ENCODE measurements at places on chromosomes 4 and X.

DNA sequence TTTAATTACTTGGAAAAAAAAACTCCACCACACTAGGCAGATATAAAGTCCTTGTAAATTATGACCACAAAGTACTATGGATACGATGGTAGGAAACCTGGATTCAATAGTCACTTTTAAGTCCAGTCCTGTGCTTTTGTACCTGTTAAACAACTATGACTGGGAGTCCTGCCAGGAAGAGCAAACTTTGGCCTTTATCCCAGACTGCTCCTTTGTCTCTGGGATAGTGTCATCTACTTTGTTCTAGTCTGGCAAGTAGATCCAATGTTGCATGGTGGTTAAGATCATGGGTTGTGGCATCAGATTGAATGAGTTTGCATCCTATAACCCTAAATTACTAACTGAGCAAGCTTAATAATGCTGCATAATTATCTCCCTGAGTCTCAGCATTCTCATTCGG, 175.3 kb upstream of the FGF13 start:
- no peak for DNase-seq

DNA sequence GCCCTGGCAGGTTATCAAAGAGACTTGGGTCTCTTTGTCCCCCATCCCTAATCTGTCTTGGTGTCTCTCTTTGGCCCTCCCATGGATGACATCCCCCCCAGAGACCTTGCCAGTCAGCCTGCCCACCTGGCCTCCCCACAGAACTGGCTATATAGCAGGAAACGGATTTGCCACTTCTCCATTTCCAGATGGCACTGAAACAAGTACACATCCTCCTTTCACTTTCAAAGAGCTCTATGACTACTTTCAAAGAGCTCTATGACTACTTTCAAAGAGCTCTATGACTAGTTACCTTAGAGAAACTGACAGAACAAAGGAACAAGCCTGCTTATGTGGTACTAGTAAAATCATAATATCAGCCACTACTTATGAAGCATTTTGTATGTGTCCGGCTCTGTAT, 175.3 kb downstream of the MAML3 start:
- DNase-seq = peak; percentile 2

DNA sequence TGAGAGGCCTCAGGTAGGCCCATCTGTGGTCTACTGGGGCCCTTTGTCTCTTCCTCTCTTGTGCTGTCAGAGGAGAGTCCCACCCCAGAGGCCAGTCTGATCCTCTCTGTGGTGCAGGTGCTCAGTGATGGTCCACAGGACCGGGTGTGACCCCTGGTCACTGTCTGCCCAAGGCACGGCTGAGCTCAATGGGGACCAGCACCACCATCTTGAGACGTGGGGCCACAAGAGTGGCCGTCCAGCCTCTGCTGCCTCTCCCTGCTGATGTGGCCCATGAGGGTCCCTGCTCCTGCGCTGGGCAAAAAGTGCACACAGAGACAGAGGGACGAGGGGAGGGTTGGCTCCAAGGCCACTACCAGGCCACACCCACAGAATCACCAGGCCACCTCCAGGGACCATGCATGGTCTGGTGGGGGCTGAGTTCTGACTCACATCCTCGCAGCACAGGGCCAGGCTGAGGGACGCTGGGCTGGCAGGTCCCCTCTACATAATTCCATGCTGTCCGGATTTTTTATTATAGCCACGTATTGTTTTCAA, 88.3 kb downstream of the FAM53A start:
- DNase-seq = no peak

DNA sequence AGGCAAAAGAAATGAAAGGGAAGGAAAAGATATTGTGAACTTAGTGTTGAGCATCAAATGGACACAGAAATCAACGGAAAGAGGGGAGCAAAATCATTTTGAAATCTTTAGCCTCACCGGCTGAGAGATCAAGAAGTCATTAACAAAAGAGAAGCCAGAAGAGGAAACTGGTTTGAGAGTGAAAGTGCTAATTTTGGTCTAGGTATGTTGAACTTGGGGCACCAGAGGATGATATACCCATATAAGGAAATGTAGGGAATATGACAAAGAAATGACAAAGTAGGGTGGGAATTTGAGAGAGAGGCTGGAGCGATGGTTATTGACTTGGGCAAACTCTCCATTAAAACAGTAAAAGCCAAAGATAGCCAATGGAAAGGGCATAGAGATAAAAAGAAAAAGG, 183.4 kb upstream of the ATOH1 start:
- DNase-seq = no peak

GRCh38 chr4:48799157-48799556, 19.1 kb upstream of the FRYL start:
- DNase-seq = no peak

GRCh38 chrX:11273544-11273943, 19.7 kb upstream of the AMELX start:
- no peak for DNase-seq

DNA sequence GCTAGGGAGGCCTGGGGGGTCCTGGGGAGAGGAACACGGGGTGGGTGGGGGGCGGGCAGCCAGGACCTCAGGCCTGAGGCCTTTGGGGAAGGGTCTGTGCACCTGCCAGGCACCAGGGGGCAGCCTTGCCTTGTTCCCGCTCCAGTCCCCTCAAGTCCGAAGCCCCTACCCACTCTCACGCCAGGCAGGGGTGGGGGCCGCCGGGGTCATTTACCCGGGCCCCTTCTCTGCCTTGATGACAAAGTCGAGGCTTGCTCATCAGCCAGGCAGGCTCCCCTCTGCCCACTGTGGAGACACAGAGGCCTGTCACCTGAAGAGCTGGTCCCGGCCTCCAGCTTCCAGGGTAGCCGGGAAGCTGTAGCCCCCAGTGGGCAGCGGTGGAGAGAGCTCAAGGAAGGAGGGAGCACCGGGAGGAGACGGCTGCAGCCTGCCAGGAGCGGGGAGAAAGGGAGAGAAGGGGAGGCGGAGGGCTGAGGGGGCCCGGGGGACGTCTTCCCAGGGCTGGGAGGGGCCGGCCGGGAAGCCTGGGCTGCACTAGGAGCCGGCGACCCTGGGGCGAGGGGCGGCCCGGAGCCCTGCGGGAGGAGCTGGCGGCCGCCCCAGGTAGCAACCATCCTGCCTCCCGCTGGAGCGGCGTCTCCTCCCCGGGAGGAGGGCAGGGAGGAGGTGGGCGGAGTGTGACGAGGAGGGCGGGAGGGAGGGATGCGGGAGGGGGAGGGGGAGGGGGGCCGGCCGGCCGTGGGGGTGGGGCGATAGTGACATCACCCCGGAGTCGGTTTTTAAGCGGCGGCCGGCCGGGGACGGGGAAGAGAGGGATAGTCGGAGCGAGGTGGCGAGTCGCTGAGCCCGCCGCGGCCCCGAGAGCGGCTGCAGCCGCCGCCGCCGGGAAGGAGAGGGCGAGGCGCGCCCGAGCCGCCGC, at the start of gene SLC6A8:
Gene SLC6A8, plus strand, starts transcription at position 806 of the 919 bp plus-strand sequence. CDS start 649 bp downstream, outside the sequence.
- no peak for DNase-seq

- DNase-seq = no peak
Observed at GRCh38 chrX:12895866-12896265, 10.6 kb upstream of the TLR8 start.

DNA sequence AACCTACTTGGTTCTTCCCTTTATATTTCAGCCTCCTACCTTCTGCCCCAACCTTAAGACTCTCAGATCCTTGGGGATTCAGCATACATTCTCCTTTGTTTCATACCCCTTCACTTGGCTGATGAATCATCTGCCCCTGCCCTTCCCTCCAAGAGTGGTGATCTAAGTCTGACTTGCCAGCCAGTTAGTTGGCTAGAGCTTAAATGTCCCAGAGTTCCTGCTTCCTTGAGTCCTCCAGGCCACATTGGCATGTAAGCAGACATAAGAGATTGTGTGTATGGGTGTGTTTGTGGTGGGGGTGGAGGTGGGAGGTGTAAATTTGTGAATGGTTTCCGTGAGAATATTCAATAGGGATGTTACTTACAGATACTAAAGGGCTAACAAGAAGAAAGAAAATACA, 3.7 kb upstream of the TEX13D start:
- no peak for DNase-seq

DNA sequence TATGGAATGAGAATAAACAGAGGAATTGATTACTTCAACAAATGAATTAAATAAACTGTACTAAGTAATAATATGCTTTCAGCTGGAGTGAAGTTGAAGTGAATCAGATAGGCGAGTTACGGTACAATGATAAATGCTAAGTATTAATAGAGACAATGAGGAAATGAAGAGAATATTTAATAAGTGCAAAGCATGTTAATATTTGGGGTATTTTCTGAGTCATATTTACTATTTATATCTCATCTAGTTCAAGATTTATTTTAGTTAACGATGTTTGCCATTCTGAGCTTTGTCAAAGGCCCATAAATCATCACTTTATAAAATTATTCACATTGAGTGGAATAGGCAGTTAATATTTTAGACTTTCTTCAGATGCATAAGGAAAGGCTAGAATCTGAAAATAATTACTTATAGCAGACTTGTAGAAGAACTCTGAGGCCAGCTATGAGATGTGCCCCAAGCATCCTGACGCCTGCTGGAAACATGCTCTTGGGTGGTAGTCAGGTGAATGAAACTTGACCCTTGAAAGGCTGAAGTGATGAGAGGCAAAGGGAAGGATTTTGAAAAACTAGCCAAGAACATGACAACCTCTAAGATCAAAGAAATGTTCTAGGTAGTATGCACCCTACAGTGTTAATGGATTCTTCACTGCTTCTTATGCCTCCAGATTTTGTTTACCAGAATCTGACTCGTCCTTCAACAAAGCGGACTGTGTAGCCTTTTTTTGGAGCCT, 133.8 kb upstream of the STIM2 start:
- DNase-seq = no peak

DNA sequence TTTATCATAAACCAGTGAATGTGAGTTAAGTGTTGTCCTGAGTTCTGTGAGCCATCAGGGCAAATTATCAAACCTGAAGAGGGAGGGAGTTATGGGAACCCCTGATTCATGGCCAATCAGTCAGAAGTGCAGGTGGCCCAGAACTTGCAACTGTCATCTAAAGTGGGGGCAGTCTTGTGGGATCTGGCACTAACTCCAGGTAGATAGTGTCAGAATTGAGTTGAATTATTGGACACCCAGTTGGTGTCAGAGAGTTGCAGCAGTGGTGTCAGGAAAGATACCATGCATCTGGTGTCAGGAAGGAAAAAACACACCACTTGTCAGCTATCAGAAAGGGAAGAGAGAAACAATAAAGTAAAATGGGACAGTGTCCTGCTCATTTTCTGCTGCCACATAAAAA, 8.4 kb downstream of the CORIN start:
- DNase-seq = no peak
